ENCODE measurements at places on chromosomes 2 and 18. TPM values are rescaled to one million over a fixed set of nuclear protein-coding genes. Genes with fewer than 3 reads are reported as not detected.
A peak's percentile ranks its signal among the peaks of the same experiment; 100 is the strongest.

The CNRIP1 gene
- total RNA-seq: 20.8 TPM

The CCDC85A gene
- total RNA-seq: 17.0 TPM

The SCN7A gene
- 69.0 TPM for total RNA-seq

GRCh38 chr18:79613186-79613931, 66.2 kb upstream of the CTDP1 start:
- peak; percentile 41 for DNase-seq

GRCh38 chr2:236691799-236692167, 122.2 kb downstream of the ACKR3 start:
- no peak for DNase-seq

DNA sequence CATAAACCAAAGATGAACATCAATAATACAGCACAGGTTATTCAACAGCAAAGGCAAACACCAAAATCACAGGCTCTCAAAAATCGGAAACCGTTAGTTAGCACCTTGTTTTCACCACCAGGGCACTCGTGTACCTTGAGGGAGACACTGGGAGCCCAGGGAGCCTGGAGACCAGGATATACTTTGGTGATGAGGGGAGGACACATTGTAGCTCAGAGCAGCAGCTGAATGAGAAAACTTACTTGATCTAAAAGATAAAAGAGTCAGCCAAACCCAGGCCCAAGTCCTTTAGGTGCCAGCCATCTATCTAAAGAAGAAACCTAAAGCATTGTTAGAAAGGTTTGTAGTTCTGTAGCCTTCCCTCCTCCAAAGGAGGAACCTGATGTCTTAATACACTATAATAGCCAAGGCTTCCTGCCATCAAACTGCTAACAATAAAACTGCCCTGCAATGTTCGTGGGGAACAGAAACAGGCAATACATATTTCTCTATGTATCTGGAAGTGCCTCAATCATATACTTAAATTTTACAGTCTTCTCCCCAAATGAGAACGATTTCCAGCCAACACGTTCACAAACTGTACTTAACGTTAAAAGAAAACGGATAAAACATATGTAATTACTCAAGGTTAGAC, 19.3 kb downstream of the BCL11A start:
- DNase-seq: no peak

- DNase-seq: no peak
Observed at GRCh38 chr2:128198656-128199055, 107.7 kb downstream of the UGGT1 start.

- DNase-seq: no peak
Observed at GRCh38 chr2:26395394-26395793, 6.3 kb upstream of the DRC1 start.

GRCh38 chr2:190882856-190883582, 2.4 kb downstream of the GLS start:
- DNase-seq: no peak

DNA sequence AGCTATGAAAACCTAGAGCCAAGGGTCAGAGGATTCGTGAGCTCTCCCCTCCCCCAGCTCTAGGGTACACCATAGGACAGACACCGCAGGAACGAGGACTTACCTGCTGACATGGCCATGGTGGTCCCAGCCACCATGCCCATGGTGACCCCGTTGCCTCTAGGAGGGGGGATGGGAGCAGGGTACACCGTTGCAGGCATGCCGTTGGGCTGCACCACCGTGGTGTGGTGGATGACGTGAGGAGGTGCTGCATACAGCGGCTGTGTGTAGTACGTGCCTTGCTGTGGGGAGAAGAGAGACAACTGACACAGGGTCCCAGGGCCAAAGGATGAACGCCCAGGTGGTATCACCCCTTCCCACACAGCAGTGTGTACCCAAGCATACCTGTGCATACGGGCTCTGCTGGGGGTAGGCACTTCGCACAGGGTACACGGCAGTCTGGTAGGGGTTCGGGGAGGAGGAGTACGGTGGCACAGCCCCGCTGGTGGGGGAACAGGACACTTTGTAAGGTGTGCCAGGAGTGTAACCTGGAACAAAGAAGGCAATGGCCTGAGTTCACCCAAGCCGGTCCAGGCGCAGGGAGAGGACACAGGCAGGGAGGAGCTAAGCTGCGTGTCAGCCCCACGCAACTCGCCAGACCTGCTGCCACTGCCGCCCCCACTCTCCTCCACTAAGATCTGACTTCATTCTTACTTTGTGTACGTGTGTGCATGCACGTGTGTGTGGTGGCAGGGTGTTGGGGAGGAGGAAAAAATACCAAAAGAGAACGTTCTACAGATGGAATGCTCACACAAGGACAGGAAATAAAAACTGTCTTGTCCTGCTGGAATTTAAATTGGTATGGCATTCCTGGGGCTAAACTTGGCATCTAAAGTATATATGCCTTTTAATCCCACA, 37.8 kb downstream of the FAM168B start:
- DNase-seq: peak; percentile 24

DNA sequence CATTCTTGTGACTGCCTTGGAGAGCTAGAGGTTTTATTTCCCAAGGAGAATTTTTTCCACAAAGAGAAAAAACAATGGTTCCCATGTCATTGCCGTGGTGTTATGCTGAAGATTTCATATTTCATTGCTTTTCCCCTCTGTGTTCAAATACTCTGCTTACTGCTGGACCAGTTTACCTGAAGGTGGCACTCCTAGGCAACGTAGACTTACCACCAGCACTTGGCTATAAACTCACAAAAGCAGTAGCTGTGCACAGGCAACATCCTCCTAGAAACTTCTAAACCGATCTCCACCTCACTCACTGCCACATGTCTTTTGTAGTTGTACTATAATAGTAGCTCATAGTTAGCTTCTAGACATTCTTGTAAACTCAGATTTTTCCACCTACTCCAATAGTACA, 1319.7 kb upstream of the CRIM1 start:
- DNase-seq: no peak

- no peak for DNase-seq
Observed at GRCh38 chr2:45128580-45128997, 119.3 kb upstream of the SIX2 start.

DNA sequence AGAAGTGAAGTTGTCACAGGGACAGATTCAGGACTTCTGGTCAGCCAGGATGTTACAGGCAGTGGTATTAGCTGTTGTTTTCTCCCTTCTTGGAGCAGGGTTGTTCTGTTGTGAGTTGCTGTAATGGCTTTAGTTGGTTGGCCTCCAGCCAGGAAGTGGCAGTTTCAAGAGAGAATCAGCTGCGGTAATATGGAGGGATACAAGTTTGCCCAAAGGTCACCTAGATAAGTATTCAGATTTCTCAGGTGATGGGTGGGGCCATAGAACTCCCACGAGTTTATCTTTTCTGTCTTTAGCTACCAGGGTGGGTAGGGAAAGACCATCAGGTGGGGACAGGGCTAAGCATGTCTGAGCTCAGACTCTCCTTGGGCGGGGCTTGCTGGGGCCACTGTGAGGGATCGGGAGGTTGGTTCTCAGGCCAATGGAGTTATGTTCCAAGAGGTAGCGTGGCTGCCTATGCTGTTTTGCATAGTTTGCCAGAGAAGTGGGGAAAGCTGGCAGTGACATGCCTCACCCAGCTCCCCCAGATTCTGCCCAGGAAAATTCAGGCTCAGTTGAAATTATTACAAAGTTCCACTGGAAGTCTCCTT, 640.4 kb upstream of the CHAC2 start:
- DNase-seq: no peak

- DNase-seq: no peak
Observed at GRCh38 chr2:73174941-73175662, 27.3 kb upstream of the NOTO start.

GRCh38 chr2:26816893-26817292, 31.0 kb downstream of the CENPA start:
- no peak for DNase-seq

DNA sequence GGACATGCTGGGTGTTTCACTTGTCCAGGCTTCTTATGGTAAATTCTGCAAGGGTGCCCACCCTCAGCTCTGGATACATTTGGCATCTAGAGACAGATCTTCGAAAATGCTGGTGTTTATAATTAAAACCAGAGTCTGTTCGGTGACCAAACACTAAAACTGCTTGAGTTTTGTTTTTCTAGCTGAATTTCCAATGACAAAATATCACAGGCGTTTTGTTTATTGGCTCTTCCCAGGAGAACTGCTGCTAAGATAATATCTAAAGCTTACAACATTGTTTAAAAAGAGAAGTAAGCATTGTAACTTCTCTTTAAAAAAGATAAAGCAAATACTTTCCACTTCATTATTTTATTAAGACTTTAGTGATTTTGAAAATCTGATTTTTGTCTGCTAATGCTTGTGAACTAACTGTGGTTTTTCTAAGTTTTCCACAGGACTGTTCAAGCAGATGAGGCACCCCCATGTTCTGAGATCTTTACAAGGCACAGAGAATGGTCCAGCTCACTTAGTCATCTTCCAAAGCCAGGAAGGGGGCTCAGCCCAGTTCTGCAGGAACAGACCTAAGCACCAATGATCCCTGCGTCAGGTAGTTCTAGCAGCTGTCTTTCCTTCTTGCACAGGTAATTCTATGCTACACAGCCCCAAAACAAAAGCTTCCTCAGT, 94.8 kb upstream of the LTBP1 start:
- no peak for DNase-seq

- DNase-seq: no peak
Observed at GRCh38 chr2:112588611-112589045, 4.2 kb downstream of the CHCHD5 start.
